Mesenteric fat pad (tissue), 1 donor: ENCODE measurements at places on chromosomes 6 and 20. TPM values are rescaled to one million over a fixed set of nuclear protein-coding genes. Genes with fewer than 3 reads are reported as not detected.
A peak's percentile ranks its signal among the peaks of the same experiment; 100 is the strongest.

The USP49 gene
- total RNA-seq = 8.3 TPM

DNA sequence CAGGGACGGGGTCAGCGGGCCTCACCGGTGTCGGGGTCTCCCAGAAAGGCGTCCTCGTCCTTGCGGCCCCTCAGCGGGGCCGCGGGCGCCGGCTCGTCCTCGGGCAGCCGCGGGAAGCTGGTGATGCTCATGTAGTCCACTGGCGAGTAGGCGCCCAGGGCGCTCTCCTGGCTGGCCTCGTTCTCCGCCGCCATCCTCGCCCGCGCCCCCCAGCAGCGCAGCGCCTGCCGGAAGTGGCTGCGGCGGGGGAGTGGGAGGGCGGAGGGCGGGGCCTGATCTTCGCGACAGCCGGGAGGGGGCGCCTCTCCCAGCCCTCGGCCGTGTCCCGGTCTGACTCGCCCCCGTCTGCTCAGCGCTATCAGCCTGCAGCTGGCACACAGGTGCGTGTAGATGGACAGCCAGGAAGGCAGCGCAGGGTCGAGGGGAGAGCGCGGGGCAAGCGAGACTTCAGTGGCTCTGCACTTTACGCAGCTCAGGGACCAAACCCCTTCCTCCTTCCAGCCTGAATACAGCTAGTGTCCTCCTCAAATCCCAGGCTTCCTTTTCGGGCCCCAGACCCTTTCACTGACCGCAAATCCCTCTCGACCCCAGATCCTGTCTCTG lies at the start of gene GGT7:
GGT7 (minus strand) TSS at position 235 of the 603 bp plus-strand sequence; CDS start at position 194, 41 bp downstream.
- peak; percentile 95 for DNase-seq

DNA sequence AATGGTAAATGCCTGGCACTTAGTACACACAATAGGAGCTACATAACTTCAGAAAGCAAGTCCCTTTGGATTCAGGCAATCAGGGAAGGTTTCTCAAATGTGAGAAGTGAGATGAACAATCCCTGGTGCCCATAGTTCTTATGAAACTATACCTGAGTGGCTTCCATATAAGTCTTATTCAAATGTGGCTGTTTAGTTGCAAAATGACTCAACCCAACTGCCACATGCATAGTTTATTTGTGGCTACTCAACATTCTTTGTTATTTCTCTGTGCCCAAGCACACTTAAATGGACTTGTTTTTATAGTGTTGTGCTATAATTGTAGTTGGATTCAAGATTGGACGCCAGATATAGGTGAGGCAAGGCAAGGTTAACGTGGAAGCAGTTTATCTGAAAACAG lies 93.7 kb upstream of the ATXN1 start:
- DNase-seq = no peak

DNA sequence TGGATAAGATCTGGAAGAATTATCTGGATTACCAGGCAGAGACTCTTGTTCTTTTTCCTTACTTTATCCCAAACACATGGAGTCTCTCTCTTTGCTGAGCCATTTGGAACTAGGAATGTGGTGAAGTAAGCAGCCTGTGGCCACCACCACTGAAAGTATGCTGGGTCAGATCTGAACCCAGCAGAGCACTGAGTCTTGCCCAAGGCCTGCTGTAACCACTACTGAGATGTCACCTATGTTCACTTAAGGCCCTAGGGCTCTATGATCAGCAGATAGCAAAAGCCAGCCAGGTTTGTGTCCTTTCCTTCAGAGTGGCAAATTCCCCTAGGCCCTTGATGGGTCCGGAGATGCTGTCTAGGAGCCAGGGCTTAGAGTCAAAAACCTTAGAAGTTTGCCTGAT lies 103.3 kb upstream of the PLN start:
- DNase-seq = no peak
